ENCODE measurements at places on chromosomes 6 and 20. TPM values are rescaled to one million over a fixed set of nuclear protein-coding genes. Genes with fewer than 3 reads are reported as not detected.
A peak's percentile ranks its signal among the peaks of the same experiment; 100 is the strongest.

DNA sequence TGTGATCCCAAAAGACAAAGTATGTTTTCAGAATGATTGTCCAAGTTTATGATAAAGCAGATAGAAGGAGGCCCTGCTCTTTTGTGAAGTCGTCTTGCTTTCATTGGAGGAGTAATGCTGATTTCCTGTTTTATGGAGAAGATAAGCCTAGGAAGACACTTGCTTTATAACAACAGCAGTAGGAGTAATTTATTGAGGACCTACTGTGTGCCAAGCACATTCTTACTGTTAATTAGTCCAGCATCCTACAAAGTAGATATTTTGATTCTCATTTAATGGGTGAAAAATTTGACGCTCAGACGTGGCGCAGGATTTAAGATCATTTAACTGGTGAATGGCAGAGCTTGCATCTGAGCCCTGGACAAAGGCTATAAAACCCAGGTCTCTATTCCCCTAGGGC is 87.6 kb downstream of the ZDHHC14 start:
- DNase-seq = no peak

Gene PGC
- not detected for total RNA-seq

Gene TP53TG5
- total RNA-seq = not detected

Gene NKX2-4
- not detected for total RNA-seq

- DNase-seq = no peak
These were observed 159.3 kb downstream of the CDKAL1 start for GRCh38 chr6:20693466-20694063.

GRCh38 chr6:22747571-22747970 is 178.2 kb downstream of the HDGFL1 start:
- no peak for DNase-seq

Gene ULBP2
- total RNA-seq = 1.4 TPM

DNA sequence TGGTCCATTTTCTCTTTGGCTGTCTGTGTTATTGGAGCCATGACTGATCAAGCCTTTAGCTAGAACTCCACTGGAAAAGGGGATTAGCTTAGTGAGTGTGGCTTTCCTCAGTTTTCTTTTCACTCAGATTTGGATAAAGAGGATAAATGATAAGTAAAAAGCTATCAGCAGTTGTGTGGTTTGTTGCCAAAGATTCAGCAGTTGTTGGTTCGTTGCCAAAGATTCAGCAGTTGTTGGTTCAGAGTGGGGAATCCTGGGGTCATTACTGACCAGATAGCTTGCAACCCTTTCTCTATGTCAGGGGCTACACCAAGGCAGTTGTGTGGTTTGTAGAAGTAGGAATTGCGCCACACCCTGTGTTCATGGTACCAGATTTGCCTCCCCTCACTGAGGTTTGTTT is 107.7 kb upstream of the SCP2D1 start:
- DNase-seq = no peak

- no peak for DNase-seq
These were observed 2.5 kb downstream of the ZSCAN26 start for GRCh38 chr6:28269492-28269891.

Gene TMEM74B
- total RNA-seq = 0.26 TPM

Gene MROH8
- 1.6 TPM for total RNA-seq

DNA sequence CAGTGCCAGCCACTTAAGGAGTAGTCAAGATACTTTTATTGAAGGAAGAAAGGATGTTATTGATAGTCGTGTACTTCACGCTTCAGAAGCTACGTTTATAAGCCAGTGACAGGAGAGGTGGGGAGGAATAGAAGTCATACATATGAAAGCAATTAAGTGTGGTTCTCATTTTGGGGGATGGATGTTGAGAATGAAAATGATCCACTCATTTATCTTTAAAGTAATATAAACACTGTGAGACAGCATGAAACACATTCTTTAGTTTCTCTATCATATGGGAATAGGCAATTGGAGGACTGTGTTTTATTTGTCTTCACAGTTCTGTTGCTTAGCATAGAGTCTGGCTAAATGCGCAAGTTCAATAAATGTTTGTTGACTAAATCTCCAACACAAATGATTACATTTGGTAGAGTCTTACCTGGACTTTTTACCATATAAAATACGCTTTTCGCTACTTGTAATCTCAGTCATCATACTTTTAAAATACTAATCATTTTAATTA is 35.2 kb downstream of the AK9 start:
- no peak for DNase-seq

Gene ID4
- total RNA-seq = under 0.01 TPM

Gene SIRPG
- not detected for total RNA-seq

DNA sequence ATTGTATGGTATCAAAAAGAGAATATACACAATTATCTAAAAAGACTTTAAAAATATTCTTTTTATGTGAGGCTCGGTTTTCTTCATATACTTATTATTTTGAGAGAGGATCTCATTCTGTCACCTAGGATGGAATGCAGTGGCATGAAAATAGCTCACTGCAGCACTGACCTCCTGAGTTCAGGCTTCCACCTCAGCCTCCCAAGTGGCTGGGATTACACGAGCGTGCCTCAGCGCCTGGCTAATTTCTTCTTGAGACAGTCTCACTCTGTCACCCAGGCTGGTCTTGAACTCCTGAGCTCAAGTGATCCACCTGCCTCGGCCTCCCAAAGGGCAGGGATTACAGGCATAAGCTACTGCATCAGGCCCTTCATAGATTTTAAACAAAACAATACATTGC is 10.7 kb downstream of the DEK start:
- no peak for DNase-seq

DNA sequence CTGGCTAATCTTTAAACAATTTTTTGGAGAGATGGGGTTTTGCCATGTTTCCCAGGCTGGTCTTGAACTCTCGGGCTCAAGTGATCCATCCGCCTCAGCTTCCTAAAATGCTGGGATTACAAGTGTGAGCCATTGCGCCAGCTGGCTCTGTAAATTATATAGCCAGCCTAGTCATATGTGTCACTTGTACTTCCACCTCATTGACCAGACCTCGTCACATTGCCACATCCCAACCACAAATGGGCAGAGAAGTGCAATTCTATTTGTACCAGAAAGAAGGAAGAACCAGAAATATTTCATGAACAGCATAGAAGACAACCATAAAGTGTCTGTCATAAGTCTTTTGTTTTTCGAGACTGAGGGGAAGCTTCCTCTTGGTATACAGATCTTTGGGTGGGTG is 304.9 kb upstream of the RNF24 start:
- no peak for DNase-seq

GRCh38 chr6:3616565-3617176 is 134.8 kb downstream of the PXDC1 start:
- DNase-seq = no peak

DNA sequence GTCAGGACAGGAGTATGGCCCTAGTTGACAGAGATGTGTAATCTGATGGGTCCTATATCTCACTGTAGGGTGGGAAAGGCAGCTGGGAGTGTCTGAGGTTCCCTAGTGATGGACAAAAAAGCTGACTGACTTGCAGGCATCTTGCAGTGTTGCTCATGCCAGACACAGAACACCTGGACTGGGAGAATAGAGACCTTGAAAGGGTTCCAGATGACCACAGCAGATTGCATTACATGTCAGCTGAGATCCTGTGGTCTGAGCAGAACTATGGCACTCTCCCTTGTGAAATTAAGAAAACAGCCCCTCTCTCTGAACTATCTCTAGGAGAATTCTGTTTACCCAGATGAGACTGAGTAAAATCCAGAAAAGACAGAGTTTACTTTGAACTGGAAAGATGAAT is 212.6 kb upstream of the MAN1A1 start:
- DNase-seq = no peak

DNA sequence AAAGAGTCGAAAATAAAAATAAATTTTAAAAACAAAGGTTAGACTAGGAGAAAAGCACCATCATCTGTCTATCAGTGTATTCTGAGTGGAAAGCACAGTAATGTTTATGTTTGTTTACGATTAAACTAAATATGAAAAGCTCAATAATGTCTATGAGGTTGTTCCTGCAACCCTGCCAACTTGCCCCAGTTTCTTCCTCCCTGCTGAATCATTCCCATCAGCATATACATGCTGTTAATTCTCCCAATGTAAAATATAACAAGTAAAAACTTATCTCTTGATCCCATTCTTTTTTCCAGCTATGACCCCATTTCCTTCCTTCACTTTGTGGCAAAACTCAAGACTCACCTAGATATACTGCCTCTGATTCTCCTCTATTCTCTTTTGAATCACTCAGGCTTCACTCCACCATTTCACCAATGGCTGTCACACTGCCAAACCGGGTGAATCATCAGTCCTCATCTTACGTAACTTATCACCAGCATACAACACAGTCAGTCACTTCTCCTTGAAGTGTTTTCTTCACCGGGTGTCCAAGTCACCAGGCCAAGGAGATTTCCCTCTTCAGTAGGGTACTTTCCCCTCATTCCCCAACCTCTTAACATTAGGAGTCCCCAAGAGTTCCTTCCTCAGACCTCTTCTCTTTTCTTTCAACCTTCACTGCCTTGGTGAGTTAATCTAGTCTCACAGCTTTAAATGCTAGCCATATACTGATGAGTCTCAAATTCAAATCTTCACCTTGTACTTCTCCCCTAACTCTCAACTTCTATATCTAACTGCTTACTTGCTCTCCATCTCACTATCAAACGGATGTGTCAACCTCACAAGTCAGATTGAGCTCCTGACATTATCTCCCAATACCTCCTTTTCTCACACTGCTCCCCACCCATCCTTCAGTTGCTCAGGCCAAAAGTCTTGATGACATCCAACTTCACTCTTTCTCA is 6.2 kb downstream of the TMEM242 start:
- peak; percentile 74 for DNase-seq

Gene SLC2A10
- total RNA-seq = 5.4 TPM

DNA sequence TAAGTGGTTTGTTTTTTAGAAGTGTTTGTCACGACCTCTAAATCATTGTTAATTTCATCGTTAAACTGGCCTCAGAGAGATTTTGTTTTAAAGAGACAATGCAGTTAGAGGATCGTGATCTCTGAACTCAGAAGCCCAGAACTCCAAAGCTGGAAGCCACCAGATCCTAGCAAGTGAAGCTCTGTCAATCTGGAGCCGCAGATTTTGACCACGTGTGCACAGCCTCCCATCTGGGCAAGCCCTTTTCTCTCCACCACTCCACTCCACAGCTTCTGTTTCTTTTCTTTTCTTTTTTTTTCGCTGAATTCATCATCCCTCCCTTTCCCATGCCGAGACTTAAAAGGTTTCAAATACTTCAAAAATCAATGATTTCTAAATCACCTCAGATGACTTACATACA is 142.2 kb upstream of the ESR1 start:
- no peak for DNase-seq

Gene PARD6B
- total RNA-seq = 0.39 TPM

Gene HSPA12B
- 10.2 TPM for total RNA-seq

- no peak for DNase-seq
These were observed 125.0 kb downstream of the C6orf118 start for GRCh38 chr6:165184192-165184979.

- DNase-seq = no peak
These were observed 403.6 kb downstream of the CD83 start for GRCh38 chr6:14521141-14521540.

GRCh38 chr6:140956571-140957369 is 1176.0 kb upstream of the GJE1 start:
- DNase-seq = no peak

GRCh38 chr6:15672291-15672690 is 9.5 kb upstream of the DTNBP1 start:
- DNase-seq = no peak

Gene OR12D3
- not detected for total RNA-seq

DNA sequence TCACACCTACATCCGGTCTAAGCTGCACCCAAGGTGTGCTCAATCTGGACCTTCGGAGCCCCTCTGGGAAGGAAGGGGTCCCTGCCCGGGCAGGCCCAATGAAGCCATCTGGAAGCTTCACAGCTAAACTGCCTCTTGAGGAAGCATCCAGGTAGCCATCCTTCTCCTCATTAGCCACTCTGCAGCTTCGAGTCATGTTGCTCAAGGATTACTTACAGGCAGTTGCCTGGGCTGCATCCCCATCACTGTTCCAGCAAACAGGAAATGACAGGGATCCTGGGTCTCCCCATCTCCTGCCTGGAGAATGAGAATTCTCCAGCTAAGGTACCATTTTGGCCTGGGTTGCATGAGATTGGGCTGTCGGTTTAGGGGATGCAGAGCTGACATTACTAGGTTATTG is 91.7 kb downstream of the ERMARD start:
- no peak for DNase-seq

- DNase-seq = peak; percentile 67
These were observed 4.6 kb downstream of the FILIP1 start for GRCh38 chr6:75489025-75489424.

- DNase-seq = no peak
These were observed 241.4 kb downstream of the EPHA7 start for GRCh38 chr6:93177918-93178317.

DNA sequence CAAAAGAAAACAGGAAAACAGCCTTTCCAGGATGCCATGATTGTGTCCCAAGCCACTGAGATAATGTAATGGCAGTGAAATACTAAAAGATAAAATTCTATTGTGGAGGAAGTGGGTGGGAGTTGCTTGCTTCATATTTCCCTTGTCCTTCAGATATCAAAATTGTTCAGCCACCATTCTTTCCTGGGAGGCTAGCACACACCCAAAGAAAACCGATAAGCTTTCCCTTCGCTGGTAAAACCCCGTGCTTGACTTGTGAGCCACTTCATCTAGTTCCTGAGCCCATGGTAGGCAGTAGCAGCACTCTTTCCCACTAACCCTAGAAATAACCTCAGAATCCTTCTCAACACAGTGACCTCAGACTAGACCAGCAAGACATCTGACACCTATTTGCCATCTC is 357.4 kb upstream of the PLCB4 start:
- DNase-seq = no peak

- no peak for DNase-seq
These were observed 225.1 kb downstream of the UBE3D start for GRCh38 chr6:82840571-82840970.

GRCh38 chr20:57403216-57403615 is 12.0 kb downstream of the RBM38 start:
- no peak for DNase-seq

- no peak for DNase-seq
These were observed 499.1 kb downstream of the CD83 start for GRCh38 chr6:14616656-14617055.

GRCh38 chr6:132130626-132131298 is 179.6 kb upstream of the CCN2 start:
- DNase-seq = no peak

Gene AHCY
- total RNA-seq = 127 TPM

DNA sequence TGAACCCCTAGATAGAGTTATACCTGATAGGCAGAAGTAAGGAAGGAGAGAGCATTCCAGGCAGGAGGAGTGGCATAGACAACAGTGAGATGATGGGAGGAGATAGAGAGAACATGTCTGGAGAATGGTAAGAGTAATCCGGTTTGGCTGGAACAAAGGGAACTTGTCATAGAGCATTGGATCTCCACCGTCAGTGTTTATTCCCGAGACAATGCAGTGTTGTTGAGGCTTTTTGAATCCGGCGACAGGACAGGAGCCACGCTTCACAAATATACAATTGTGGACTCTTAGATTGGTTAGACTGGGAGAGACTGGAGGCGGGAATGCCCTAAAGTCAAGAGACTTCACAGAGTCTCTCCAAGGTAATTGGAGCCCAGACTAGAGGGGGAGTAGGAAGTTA is 119.8 kb downstream of the ANKS1A start:
- no peak for DNase-seq

- DNase-seq = no peak
These were observed 26.8 kb upstream of the DLGAP4 start for GRCh38 chr20:36279362-36279761.

Data from dermis microvascular lymphatic vessel endothelial cell (primary cell).